ENCODE measurements at places on chromosomes 7 and 10. TPM values are rescaled to one million over a fixed set of nuclear protein-coding genes. Genes with fewer than 3 reads are reported as not detected.

Gene CPVL
- 67.9 TPM for polyA plus RNA-seq

Gene IFIT1B
- 0.12 TPM for polyA plus RNA-seq

DNA sequence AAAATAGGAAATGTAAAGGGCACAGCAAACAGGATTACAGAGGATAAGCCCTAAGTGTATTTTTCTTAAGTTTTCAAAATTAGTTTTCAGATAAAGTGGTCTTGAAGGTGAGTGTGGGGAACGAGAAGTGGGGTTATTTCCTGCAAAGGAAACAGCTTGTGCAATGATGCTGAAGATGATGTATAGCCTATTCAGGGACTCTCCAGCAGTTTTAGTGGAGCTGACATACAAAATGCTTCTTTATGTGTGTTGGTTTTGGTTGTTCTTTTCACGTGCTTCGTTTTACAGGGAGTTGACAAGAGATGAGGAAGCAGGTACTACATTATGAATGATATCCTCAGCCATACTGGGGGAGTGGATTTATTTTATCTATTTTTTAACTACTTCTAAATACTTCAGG lies 20.5 kb downstream of the CASD1 start:
- DNase-seq, result no peak

DNA sequence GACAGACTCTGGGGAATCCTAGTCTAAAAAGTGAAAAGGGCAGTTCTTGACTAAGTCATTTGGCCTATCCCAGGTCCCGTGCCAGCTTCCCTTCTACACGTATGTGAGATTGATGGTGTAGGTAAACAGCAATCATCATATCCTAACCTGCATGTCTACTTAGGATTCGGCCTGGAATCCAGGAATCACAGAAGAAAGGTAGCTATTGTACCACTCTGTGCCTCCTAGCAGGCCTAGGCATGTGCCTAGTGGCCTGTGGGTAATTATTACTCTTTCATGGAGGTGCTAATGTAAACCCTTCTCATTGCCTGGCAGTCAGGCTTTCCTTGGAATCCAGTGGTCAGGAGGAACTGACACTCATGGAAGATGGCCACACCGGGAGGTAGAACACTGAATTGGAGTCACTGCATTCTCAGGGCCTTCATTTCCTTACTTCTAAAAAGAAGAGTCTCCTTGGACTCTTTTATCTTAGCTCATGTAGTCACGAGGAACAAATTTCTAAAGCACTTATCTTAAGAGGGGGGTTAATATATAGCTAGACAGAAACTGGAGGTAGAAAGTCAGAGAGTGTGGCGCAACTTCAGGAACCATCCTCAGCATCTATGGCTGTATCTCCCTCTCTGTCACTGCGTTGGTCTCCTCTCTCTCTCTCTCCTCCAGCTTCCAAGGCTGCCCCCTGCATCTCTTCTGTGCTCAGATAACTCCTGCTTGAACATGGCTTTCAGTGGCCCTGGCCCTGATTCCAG lies 122.5 kb downstream of the C1GALT1 start:
- no peak for DNase-seq

GRCh38 chr10:114057855-114058254 lies 14.2 kb downstream of the ADRB1 start:
- DNase-seq, result no peak

DNA sequence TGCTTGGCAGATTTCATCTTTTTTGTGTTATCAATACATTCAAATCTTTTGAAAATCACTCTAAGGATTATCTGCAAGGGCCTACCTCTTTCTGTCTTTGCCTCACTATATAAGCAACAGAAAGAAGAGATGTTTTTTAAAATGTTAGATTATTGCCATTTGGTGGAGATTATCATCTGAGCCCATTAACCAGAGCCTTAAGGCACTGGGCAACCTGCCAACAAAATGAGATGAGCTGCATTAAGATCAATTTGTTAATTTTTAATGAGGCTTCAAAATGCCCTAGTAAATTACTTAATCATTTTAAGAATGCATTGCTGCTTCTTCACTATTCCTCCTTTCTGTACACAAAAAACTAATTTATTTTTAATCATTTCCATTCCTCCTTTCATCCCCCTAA lies 314.1 kb downstream of the SNX13 start:
- DNase-seq, result no peak

Data from right renal cortex interstitium (tissue), 3 donors.